ENCODE measurements at places on chromosomes 16 and 17.

DNA sequence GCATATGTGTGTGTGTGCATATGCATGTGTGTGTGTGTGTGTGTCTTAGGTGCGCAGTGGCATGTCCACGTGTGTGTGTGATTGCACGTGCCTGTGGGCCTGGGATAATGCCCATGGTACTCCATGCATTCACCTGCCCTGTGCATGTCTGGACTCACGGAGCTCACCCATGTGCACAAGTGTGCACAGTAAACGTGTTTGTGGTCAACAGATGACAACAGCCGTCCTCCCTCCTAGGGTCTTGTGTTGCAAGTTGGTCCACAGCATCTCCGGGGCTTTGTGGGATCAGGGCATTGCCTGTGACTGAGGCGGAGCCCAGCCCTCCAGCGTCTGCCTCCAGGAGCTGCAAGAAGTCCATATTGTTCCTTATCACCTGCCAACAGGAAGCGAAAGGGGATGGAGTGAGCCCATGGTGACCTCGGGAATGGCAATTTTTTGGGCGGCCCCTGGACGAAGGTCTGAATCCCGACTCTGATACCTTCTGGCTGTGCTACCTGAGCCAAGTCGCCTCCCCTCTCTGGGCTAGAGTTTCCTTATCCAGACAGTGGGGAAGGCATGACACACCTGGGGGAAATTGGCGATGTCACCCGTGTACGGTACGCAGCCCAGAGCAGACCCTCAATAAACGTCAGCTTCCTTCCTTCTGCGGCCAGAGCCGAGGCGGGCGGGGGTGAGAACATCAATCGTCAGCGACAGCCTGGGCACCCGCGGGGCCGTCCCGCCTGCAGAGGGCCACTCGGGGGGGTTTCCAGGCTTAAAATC, 47.6 kb downstream of the IL21R start:
- no peak for DNase-seq

GRCh38 chr17:77507111-77507885, 366.5 kb downstream of the SEC14L1 start:
- DNase-seq, result no peak

DNA sequence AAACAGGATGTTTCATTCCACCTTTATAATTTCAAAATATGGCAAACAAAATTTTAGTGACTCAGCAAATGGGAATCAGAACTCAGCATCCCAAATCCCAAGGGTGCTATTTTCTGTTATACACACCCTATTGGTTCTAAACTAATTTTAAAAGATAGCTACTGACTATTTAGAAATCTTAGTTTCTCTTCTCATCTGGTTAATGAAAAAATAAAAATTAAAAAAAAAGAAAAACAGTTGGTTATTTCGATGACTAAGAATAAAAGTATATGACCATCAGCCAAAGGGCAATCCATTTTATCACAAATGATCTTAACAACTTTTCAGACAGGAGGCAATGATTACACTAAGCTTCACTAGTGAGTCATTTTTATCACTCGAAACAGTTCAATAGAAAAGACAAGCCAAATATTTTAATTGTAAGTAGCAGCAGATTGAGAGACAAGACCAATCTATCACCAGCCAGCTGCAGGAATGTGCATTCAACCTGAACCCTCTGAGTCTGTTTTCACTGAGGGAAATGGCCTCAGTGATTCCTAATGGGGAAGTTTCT, 15.2 kb downstream of the PHLPP2 start:
- DNase-seq, result no peak

GRCh38 chr16:57675741-57676551, 7.8 kb downstream of the ADGRG3 start:
- DNase-seq, result no peak

DNA sequence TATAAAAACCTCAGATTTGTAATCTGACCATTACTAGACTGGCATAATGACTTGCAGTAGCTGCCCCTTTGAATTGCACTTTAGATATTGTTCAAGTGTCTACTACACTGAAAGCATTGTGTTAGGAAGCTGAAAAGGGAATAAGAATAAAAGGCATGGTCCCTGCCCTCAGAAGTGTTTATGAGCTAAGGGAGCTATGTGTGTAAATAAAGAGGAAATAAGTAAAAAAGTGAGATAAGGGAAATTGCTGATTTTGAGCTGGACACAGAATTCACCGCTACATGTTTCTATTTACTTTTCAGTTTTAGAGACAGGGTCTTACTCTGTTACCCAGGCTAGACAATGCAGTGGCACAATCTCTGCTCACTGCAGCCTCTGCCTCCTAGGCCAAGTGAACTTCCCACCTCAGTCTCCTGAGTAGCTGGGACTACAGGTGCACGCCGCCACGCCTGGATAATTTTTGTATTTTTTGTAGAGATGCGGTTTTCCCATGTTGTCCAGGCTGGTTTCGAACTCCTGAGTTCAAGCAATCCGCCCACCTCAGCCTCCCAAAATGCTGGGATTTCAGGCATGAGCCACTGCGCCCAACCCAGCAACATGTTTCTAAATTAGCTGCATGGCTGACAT, 57.0 kb downstream of the GRB2 start:
- no peak for DNase-seq

DNA sequence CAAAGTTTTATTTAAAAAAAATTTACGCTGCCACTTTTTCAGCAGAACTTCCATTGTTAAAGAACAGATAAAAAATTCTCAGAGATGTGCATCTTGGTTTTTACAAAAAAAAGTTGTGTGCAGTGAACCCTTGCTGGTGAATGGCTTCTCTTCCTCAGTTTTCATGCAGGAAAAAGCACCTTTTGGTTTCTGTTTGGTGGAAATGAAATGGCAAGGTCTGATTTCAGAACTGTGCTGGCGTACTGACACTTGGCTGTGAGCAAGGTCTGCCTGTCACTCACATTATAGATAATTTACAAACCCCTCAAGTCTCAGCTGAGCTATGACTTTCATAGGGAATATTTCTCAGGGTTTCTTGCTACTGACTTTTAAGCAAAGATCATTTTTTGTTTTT, 5.7 kb upstream of the SALL1 start:
- DNase-seq, result no peak

DNA sequence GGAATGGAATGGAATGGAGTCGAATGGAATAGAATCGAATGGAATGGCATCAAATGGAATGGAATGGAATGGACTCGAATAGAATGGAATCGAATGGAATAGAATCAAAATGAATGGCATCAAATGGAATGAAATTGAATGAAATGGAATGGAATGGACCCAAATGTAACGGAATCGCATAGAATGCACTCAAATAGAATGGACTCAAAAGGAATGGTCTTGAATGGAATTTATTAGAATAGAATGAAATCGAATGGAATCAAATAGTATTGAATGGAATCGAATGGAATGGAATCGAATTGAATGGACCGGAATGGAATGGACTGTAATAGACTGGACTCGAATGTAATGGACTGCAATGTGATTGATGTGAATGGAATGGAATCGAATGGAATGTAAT, 501.4 kb upstream of the WSB1 start:
- no peak for DNase-seq

All from NCI-H187 (cell line).